Aorta (tissue), 5 donors: ENCODE measurements at places on chromosomes 1 and 21. TPM values are rescaled to one million over a fixed set of nuclear protein-coding genes. Genes with fewer than 3 reads are reported as not detected.

MNDA gene
- total RNA-seq = 11.3 TPM

LINGO4 gene
- not detected for total RNA-seq

DNA sequence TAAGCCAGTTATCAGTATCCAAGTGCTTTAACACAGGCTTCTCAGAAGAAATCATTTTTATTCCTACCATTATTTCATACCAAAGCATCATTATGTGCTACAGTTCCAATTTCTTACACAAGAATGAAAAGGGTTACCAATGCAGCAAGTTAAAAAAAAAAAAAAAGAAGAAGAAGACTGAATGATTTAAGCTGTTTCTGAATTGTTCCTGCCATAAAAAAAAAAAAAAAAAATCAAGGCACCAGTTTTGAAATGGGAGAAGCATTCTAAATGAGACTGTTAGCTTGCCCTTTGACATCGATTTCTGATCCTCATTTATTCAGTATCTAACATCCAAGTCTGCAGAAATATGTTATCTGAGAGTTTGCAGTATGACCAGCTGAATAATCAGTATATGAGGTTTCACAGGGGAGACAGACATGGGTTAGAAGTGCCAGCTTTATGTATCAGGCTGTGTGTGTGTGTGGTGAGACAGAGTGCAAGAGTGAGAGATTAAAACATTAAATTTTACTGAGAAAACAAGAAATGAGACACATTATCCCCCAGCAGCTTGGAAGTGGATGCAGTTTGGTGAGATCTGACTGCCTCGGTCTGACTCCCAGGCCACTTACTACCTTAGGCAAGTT, 105.8 kb downstream of the COLGALT2 start:
- no peaks in the 10 kb centered on the region for H3K36me3 ChIP-seq
- no peaks in the 10 kb centered on the region for H3K27me3 ChIP-seq
- no peak for DNase-seq
- no peak overlapping the region for H3K27ac ChIP-seq
- no peaks in the 10 kb centered on the region for H3K4me1 ChIP-seq

OPRD1 gene
- total RNA-seq = not detected

DNA sequence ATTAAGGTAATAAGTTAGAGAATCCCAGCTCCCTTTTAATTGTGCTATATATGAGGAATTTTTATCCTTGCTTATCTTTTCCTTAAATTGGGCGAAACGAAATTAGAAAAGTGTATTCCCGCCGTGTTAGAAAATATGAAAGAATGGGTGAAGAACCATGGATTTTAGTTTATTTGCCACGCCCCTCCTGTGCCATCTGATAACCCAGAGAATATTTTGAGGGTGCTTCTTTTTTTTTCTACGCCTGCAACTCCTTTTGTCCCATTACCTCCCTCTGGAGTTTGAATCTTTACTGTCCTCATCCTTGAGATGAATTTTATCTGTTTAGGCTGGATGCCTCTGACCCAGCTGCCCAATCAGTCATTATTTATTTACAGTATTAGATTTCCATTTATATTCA, 1.6 kb downstream of the TLCD4 start:
- H3K36me3 ChIP-seq = no peaks in the 10 kb centered on the region
- H3K4me3 ChIP-seq = no peak overlapping the region
- no peak for DNase-seq
- no peaks in the 10 kb centered on the region for H3K27me3 ChIP-seq
- H3K27ac ChIP-seq = no peak overlapping the region

DNA sequence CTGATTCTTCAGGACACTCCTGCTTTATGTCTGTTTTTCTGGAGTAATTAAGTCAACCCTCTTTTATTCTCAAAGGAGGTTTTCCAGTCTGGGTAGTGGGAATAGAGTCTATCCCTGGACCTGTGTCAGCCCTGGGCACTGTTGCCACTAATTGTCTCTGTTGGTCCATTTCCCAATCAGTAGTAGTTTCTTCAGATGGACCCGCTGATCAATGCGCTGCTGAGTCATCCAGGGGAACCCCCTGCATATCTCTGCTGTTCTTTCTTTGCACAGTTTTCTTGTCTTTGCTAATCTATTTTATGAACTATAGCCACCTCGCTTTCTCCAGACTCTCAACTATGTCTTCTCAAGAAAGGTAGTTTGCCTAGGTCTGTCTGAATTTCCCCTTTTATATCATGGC, 82.5 kb downstream of the TNNI3K start:
- no peaks in the 10 kb centered on the region for H3K4me1 ChIP-seq
- H3K4me3 ChIP-seq = no peak overlapping the region
- no peaks in the 10 kb centered on the region for H3K36me3 ChIP-seq
- no peaks in the 10 kb centered on the region for H3K27me3 ChIP-seq
- H3K27ac ChIP-seq = no peak overlapping the region
- DNase-seq = no peak

GRCh38 chr1:36304521-36304920, 1.6 kb upstream of the SH3D21 start:
- peak; percentile 75 for DNase-seq
- H3K4me3 ChIP-seq = no peak overlapping the region
- peaks cover 1% of the 10 kb centered on the region for H3K4me1 ChIP-seq
- no peaks in the 10 kb centered on the region for H3K27me3 ChIP-seq
- no peak overlapping the region for H3K27ac ChIP-seq
- peaks cover 12% of the 10 kb centered on the region for H3K36me3 ChIP-seq

DNA sequence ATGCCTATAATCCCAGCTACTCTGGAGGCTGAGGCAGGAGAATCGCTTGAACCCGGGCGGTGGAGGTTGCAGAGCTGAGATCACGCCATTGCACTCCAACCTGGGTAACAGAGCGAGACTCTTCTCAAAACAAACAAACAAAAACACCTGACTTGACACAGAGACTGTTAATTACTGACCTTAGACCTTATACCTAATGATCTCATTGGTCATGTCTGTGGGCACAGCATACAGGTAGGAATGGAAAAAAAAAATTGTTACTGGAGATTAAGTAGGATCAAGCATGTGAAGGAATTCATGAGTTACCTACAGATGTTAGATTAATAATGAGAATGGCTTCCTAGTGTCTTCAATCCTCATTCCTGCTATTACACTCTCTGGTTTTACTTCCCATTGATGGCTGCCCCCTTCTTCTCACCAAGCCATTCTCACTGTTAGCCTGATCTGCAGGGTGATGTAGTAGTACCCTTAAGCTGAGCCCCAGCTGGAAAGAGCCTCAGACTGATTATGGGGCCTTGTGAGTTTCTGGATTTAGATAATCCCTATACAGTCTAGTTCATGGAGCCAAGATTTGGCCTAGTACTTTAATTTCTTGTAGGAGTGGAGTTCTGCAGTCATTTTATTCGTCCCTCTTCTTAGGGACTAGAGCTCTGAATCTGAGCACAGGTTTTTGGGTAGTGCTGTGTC, 8.8 kb downstream of the TBCE start:
- no peak overlapping the region for H3K4me3 ChIP-seq
- no peaks in the 10 kb centered on the region for H3K27me3 ChIP-seq
- no peaks in the 10 kb centered on the region for H3K4me1 ChIP-seq
- H3K36me3 ChIP-seq = no peaks in the 10 kb centered on the region

DNA sequence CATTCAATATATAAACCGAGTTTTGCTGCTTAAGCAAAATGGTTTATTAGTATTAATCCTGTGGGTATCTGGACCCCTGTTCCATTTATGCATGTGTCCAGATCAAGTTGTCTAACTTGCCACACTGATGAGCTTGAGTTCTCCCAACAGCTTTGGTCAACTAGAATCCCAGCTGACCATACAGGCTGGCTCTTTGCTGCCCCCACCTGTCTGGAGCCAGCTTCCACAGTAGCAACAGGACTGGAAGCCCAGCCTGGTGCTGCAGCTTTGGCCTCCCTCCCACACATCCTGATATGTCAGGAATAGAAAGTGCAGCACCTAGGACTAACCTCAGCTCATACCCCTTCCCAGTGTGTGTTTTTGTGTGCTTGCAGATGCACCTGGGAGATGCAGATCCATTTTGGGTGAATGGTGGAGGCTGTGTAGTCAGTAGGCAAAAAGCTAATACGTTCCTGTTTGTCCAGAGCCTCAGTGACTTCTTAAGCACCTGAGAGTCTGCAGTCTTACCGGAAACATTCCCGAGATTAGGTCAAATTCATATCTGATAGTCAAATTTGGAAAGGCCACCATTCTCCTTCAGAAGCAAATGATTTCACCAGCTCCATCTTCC, 40.9 kb upstream of the BEND5 start:
- H3K36me3 ChIP-seq = no peaks in the 10 kb centered on the region
- peak; percentile 72 for DNase-seq
- no peak overlapping the region for H3K4me3 ChIP-seq

DNA sequence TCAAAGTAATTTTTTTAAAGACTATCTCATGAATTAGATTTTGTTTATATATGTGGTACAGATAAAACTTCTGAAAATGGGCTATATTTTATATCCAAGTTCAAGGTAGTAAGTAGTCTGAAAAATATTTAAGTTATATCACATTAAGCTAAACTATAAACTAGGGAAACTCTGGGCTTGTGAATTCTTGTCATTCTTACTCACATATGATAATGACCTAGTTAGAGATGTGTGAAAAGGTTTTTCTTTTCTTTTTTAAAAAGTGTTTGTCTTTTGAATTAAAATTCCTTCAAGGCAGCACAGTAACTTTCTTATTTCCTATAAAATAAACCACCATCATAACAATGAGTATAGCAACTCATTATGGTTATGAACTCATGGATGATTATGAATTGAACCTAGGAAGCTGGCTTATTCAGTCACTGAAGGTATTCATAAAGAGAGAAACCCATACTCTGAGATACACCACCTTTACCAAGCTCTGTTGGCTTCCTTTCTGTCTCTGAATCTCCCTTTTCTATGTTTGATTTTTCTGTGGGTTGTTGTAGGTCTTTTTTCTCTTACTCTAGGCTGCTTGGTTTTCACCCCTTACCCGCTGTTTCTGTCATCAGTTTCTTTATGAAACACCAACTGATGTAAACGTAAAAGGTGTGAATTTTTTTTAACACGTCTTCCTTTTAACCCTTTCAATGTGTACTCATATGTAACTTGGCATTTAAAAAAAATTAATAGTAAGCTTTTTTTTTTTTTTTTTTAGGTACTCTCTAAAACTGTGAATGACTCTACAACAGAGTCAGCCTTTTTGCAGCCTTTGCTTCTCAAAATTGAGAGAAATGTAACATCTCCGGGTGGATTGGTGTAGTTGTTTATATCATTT, 25.2 kb downstream of the IL12RB2 start:
- no peaks in the 10 kb centered on the region for H3K4me1 ChIP-seq
- no peak overlapping the region for H3K4me3 ChIP-seq
- DNase-seq = no peak
- H3K27ac ChIP-seq = no peak overlapping the region

- DNase-seq = peak; percentile 63
- no peaks in the 10 kb centered on the region for H3K4me1 ChIP-seq
- no peak overlapping the region for H3K4me3 ChIP-seq
- no peaks in the 10 kb centered on the region for H3K27me3 ChIP-seq
Measured at GRCh38 chr1:21955501-21956281, 18.6 kb upstream of the HSPG2 start.

CELF3 gene
- not detected for total RNA-seq

DNA sequence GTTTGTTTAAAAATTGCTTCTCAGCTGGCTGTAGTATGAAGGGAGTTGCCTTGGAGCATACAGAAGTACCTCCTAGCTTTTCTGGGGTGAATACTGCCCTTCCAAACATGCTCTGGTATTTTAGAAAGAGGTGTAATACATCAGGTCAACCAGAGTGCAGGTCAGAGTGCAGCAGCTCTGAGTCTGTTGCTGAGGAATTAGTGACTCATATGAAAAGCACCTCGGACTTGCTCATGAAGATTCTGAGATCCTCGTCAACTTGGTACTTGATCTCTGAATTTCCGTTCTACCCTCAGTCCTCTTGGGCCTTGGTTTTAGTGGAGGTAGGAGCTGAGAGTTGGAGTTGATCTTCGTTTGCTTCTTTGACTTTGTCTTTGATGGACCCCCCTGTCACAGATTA, 67.3 kb downstream of the NOS1AP start:
- no peak overlapping the region for H3K27ac ChIP-seq
- DNase-seq = no peak
- H3K36me3 ChIP-seq = no peaks in the 10 kb centered on the region

DNA sequence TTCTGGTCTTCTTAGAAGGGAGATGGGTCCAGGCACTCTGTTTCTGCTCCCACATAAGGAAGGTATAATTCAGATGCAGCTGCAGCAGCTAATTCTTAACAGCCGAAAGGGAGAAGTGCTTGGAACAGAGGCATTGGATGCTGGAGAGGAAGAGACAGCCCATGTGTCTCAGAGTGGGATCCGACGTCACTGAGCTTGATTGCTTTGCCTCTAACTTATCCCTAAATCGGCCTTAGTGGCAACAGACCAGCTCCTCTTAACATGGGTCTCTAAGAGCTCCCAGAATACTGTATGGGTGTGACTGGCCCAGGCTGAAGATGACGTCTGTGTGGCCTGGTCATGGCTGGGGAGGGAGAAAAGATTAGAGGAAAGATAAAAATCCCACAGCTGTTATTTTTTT, 40.7 kb upstream of the KCND3 start:
- no peaks in the 10 kb centered on the region for H3K4me1 ChIP-seq
- no peak overlapping the region for H3K27ac ChIP-seq
- H3K4me3 ChIP-seq = no peak overlapping the region

CD1E gene
- total RNA-seq = not detected

DNA sequence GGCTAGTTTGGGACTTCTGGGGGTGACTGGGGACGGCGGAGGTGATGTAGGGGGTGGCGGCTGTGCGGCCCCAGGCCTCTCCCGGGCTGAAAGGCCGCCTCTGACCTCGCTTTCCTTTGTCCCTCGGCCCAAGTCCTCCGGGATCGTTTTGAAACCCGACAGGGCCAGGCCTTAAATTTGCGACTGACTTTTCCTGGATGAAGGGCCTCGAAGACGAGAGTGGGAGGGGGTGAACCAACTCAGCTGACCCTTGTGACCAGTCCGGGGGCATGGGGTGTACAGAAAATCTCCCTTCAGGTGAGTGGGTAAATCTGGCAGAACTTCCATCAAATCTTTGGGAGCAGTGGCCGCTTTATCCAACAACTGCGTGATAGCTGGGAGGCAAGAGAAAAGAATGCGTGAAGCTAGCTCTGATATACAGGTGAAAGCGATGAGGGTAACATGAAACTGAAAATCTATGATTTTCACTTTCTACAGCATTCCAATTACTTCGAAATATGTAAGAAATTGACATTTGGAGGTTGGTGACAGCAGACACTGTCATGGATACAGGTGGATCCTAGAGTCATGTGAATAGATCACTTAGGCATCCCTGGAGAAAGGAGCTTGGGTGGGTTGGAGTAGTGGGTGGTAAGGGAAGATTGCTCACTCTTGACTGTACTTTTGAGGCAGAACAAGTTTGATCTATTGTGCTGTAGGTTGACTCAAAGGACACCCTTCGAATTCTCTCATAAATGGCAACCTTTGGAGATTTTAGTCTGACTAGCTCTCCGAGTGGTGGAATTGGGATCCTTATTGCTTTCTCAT, 885 bp downstream of the AHCYL1 start:
- no peak for DNase-seq
- H3K36me3 ChIP-seq = no peaks in the 10 kb centered on the region
- peak overlapping the region; percentile 32 for H3K27ac ChIP-seq
- no peaks in the 10 kb centered on the region for H3K27me3 ChIP-seq

GRCh38 chr1:216554934-216555333, 131.7 kb upstream of the USH2A start:
- H3K36me3 ChIP-seq = no peaks in the 10 kb centered on the region
- no peaks in the 10 kb centered on the region for H3K4me1 ChIP-seq
- no peak for DNase-seq
- no peak overlapping the region for H3K27ac ChIP-seq
- H3K4me3 ChIP-seq = no peak overlapping the region

PKP1 gene
- 0.39 TPM for total RNA-seq
